ENCODE measurements at places on chromosomes 13 and 19.

DNA sequence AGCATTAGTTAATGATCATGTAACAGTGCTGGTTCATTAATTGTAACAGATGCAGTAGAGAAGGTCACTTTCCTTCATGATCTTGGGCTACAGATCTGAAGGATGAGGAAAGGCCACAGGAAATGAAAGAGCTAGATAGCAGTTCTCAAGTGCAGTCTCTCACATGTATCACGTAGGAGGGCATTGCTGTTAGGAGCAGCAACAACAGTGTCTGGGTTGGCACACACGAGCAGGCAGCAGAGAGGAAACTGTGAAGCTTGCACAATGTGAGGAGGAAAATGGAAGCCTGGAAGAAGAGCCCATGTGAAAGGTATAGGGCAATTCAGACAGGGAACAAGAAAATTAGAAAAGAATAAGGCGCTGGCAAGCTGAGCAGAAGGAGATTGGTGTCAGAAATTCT is 1741.5 kb downstream of the PCDH9 start:
- DNase-seq, result no peak

- no peak for DNase-seq
Observed at GRCh38 chr13:68028701-68029100, 798.6 kb upstream of the PCDH9 start.

DNA sequence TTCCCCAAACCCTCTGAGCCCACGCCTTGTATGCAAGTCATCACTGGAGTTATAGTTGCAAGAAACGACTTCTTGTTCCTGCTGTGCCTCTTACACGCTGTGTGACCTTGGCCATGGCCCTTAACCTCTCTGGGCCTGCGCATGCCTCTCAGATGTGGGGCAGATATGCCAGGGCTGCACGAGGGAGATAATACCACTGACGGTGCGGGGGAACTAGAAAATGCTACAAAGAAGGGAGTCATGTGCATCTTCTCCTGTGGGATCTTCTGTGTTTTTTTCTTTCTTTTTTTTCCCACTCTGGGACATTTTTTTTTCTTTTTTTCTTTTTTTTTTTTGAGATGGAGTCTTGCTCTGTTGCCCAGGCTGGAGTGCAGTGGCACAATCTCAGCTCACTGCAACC is 4.3 kb upstream of the SAMD1 start:
- DNase-seq, result peak; percentile 89

DNA sequence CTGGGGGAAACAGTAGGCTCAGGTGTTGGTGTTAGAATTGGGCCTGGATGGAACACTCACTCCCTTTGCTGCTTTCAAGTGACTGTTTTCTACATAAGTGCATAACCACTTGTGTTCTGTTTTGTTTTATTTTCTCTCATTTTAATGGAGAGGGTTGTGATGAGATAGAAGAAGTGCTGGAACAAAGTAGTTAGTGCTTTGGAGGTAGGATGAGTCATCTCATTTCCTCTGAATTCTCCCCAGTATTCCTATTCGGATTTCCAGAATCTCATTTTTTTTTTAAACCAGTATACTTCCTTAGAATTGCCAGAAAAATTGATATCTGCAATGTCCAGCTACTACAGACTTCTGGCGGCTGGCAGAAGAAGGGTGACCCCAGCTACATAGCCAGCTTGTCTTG is 575.9 kb downstream of the MYO16 start:
- no peak for DNase-seq

DNA sequence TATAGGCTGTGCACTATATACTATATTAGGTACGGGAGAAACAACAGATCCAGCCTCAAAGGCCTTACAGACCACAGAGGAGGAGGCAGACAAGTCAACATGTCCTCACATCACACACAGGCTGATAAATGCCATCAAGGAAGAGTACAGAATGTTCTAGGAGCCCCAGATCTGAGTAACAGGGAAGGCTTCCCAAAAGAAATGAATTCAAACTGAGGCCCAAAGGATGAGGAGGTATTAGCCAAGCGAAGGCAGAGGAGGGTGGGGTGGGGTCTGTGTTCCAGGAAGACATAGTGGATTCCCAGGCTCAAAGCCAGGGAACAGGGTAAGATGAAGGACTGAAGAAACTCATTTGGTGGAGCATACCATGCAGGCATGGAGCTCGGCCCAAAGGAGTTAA is 55.1 kb downstream of the RXFP2 start:
- DNase-seq, result no peak

DNA sequence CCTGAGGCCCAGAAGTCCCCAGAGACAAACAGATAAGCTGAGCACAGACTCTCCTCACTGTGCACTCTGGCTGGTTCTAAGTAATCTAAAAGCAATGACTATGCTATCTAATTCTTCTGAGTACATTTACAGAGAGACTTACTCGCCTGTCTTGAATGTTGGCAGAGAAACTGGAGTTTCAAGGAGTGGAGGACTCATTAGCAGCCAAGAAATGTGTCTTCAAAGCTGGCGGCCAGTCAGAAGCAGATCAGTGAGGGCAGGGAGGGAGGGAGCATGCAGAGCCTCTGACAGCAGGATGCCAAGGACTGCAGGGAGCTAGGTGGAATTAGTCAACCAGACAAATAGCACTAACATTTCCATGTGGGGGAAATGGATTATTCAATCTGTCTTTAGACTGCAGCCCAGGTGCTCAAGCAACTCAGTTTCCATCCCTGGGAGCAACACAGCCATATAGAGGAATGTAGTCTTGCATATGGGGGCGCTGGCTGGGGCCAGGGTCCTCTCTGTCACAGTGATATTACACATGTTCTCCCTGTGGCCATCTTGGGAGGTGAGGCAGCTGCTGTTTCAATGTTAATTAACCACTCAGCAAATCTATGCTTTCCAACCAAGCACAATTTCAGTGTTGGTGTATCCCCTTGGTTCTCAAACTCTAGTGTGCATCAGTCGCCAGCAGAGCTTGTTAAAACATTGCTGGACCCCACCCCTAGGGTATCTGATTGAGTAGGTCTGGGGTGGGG is 97.9 kb downstream of the CCNA1 start:
- DNase-seq, result no peak

DNA sequence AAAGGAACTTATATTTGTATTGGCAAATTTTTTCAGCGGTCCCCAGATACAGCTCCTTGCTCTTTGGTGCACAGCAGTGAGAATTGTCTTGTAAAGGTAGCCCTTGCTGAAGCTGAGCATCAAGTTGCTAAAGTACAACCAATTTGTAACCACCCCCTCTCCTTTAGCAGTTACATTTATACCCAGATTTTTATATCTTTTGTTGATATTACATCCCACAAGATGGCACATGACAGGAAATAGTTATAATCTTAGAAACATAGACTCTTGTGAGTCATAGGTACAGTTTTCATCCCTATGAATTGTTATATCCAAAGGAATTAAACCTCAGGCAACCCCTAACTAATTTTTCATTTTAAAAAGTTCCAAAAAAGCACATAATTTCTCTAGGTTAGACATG is 523.0 kb upstream of the SLITRK1 start:
- DNase-seq, result no peak

DNA sequence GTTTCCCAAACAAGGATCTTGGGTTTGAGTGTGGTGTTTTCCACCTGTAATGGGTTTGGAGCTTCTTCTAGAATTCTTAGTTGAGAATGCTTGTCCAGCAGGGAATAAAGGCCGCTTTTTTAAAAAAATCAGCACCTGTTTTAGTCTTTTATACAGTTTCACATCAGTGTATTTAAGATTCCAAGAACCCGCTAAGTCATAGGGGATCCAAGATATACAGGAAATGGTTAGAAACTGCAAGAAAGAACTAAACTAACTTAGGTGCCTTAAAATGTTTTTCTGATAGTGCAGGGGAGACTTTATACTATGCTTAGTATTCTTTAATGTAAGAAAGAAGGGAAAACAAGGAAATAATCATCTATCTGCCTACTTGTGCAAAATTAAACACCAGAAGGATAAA is 74.7 kb downstream of the C13orf42 start:
- no peak for DNase-seq

DNA sequence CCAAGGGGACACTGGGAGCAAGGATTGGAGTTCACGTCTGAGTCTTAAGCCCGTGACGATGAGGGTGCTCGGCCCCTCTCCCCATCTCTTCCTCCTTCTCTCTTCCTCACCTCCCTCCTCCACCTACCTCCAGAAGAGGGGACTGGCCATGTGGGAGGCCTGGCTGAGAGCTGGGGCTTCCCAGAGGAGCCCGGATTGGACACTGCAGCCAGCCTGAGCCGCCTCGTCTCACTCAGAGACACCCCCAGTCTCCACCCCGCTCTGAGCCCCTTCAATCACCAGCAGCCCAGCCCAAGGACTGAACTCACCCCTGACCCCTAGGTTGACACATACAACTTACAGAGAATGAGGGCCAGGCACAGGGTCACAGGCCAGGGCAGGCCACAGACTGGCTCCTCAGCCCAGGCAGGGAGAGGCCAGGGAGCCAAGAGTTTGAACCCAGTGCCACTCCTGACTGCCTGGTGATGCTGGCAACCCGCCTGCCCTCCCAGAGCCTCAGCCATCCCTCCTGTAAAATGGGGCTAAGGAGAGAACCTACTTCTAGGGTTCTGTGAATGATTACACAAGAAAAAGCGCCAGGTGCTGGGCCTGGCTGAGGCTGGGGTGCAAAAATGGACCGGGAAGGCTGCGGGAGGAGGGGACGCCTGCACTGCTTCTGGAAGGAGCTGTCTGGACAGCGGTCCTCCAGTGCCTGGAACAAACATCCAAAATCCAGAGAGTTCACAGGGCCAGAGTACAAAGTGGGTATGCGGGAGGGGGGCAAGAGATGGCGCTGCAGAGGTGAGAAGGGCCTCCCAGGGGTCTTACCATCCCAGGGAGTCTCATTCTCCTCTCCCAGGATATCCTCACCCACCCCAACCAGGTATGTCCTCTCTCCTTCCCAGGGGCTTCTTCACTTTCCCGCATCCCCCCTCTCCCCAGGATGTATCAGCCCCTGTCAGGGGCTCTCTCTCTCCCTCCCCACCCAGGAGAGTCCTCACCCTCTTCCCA is 1.1 kb downstream of the CD79A start:
- no peak for DNase-seq

DNA sequence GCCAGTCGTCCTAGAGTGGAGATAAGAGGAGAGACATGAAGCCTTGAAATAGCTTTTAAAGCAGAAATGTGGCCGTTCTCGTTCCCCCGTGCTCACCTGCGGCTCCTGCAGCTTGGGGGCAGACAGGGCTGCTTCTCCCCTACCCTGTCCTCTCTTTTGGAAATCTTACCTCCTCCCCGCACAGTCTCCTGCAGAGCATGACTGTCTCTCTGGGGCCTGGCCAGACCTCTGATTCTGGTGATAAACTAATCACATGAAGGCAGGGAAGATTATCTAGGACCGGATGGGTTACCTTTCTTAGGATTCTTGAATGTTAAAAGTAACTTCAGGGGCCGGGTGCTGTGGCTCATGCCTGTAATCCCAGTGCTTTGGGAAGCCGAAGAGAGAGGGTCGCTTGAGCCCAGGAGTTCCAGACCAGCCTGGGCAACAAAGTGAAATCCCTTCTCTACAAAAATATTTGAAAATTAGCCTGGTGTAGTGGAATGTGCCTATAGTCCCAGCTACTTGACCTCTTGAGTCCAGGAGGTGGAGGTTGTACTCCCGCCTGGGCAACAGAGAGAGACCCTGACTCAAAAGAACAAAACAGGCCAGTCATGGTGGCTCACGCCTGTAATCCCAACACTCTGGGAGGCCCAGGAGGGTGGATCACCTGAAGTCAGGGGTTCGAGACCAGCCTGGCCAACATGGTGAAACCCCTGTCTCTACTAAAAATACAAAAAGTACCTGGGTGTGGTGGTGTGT is 8.1 kb downstream of the CEBPA start:
- DNase-seq, result no peak

- peak; percentile 78 for DNase-seq
Observed at GRCh38 chr13:77779552-77780272, 82.2 kb downstream of the SLAIN1 start.

DNA sequence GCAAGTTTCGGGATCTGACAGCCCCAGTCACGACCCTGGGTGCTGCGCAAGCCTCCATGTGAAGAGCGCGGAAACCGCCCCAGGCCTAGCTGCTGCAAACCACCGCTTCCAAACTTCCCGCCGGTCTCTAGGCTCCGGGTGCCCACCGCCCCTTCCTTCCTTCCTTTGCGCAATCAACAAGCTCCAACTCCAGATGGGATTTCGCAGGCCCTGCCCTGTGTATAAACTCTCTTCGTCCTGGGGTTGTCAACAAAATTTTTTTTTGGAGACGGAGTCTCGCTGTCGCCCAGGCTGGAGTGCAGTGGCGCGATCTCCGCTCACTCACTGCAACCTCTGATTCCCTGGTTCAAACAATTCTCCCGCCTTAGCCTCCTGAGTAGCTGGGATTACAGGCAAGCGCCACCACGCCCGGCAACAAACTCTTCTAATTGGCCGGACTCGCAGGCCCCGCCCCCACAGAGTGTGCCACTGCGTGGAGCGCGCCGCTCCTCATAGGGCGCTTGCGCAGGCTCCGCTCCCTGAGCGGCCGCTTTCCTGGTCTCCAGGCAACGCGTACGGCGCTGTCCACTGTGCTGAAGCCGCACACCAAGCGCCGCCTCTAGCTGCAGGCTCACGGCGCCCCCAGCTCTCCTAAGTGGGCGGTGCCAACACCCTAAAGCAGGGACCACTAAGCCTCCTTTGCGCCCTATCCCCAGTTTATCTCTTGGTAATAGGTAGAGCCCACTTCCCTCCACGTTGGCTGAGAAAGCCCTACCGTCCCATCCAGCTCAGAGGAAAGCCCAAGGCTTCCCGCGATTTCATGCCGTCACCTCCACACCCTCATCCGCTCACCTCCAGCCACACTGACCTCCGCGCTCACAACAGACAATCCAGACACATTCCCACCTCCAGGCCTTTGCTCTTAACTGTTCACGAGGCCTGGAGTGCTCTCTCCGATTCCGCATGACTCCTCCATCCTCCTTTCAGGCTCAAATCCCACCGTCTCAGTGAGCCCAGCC is 5.5 kb upstream of the QTRT1 start:
- peak; percentile 97 for DNase-seq

- no peak for DNase-seq
Observed at GRCh38 chr13:99486996-99487395, 14.3 kb upstream of the TM9SF2 start.

DNA sequence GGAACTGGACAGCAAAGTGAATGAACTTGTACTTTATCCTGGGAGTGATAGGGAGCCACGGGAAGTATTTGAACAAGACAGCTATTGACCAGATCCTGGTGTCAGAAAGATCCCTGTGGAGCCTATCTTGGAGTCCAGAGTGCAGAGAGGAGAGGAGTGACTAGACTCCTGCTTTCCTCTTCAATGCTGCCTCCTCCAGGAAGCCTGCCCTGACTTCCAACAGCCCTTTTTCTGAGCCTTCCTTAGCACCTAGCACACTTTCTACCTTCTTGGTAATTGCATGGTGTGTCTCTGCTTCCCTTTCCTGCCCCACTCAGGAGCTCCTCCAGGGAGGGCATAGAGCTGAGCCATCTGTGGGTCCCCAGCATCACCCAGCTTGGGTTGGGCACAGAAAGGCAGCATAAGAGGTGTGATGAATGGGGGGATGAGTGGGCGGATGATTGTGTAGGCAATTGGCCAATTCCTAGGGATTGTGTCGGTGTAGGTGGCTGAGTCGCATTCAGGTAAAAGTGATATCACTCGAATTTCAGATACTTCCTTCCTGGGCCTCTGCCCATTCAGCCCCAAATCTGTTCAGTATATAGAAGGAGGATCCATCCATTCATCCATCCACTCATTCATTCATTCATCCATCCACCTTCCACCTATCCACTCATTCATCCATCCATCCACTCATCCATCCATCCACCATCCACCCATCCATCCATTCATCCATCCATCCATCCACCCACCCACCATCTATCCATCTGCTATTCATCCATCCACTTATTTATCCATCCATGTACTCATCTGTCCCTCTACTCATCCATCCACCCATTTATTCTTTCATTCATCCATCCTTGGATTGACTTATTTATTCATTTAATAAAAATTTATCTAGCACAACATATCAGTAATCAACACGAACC is 26.9 kb downstream of the CYP4F22 start:
- DNase-seq, result no peak

Measured in hematopoietic multipotent progenitor cell treated with erythropoietin and hydrocortisone succinate and interleukin-3 and kit ligand, for 8 days (in vitro differentiated cells).